ENCODE measurements at places on chromosomes 11 and 22. TPM values are rescaled to one million over a fixed set of nuclear protein-coding genes. Genes with fewer than 3 reads are reported as not detected.
A peak's percentile ranks its signal among the peaks of the same experiment; 100 is the strongest.

Gene FUT4
- total RNA-seq: 0.34 TPM

- no peak overlapping the region for H3K27ac ChIP-seq
- H3K36me3 ChIP-seq: no peaks in the 10 kb centered on the region
- no peaks in the 10 kb centered on the region for H3K27me3 ChIP-seq
- H3K4me1 ChIP-seq: no peaks in the 10 kb centered on the region
- DNase-seq: no peak
Measured at GRCh38 chr11:70712471-70712870, 314.1 kb downstream of the CTTN start.

Gene OR52A1
- total RNA-seq: not detected

Gene PRG3
- total RNA-seq: not detected

DNA sequence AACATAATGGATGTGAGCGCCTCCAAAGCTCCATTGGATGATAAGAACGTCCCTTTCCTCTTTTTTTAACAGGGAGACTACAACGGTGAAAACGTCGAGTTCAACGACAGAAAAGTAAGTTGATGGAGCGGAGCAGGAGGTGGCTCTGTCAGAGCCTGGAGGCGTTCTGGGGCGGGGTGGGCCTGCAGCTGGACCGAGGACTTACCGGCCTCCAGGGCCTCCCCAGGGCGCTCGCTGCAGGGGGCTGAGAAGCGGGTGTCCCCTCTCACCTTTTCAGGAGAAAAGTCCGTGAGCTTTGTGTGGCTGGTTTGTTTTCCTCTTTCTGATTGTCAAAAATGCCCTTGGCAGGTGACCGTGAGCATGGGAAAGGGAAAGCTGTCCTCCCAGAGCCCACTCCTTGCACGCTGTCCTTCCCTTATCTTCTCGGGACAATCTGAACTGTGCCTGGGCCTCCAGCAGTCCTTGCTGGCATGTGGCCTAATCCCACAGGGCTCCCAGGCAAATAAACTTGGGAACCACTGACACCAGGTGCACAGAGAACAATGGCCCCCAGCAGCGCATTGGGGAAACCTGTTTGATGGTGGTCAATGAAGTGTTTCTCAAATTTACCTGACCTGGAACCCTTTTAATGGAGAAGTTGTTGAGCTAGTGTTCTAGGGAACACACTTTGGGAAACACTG is 38.4 kb downstream of the ANO1 start:
- H3K4me3 ChIP-seq: no peak overlapping the region
- no peaks in the 10 kb centered on the region for H3K27me3 ChIP-seq
- H3K4me1 ChIP-seq: peaks cover 2% of the 10 kb centered on the region
- H3K36me3 ChIP-seq: no peaks in the 10 kb centered on the region
- DNase-seq: no peak

Gene RASD2
- not detected for total RNA-seq

DNA sequence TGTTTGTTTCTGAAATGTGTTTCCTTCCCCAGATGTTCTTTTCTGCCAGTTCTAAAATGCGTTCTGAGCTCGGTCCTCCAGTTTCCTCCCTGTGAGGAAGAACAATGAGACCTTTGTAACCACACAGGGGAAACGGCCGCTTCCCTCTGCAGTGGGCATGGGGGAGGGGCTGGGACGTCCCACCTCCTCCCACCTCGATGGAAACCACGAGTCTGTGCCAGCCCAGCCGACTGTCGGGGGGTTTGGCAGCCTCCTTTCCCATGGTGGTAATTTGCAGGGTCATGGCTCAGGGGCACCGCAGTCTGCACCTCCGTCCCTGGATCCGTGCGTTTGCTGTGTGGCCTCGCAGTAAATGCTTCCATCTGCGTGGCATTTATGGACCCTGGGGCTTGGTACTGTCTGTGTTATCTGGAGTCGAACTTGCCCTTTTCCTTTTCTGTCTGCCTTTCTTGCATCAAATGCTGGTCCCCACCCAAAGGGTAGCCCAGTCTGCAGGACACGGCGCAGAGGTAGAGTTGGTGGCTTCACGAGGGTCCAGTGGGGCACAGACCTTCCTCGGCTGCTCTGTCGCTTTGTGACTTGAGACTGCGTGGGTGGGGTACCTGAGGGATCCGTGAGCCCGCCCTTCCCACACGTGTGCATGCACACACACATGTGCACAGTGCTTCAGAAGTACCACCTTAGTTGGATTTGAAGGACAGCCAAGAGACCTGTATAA is 16.1 kb downstream of the LRP5 start:
- no peak for DNase-seq
- no peak overlapping the region for H3K27ac ChIP-seq
- no peaks in the 10 kb centered on the region for H3K27me3 ChIP-seq
- no peaks in the 10 kb centered on the region for H3K4me1 ChIP-seq
- no peak overlapping the region for H3K4me3 ChIP-seq

GRCh38 chr22:39250838-39251237 is 6.1 kb upstream of the PDGFB start:
- no peaks in the 10 kb centered on the region for H3K36me3 ChIP-seq
- no peak overlapping the region for H3K4me3 ChIP-seq
- no peak overlapping the region for H3K27ac ChIP-seq
- DNase-seq: no peak
- no peaks in the 10 kb centered on the region for H3K4me1 ChIP-seq

- no peak for DNase-seq
- H3K27ac ChIP-seq: no peak overlapping the region
- no peaks in the 10 kb centered on the region for H3K36me3 ChIP-seq
- H3K4me3 ChIP-seq: no peak overlapping the region
- H3K27me3 ChIP-seq: no peaks in the 10 kb centered on the region
- H3K4me1 ChIP-seq: no peaks in the 10 kb centered on the region
Measured at GRCh38 chr11:120462825-120463224, 48.7 kb upstream of the GRIK4 start.

- no peaks in the 10 kb centered on the region for H3K4me1 ChIP-seq
- no peaks in the 10 kb centered on the region for H3K36me3 ChIP-seq
- H3K27me3 ChIP-seq: no peaks in the 10 kb centered on the region
- no peak overlapping the region for H3K4me3 ChIP-seq
- no peak overlapping the region for H3K27ac ChIP-seq
Measured at GRCh38 chr11:68282141-68282860, 10.5 kb upstream of the C11orf24 start.

DNA sequence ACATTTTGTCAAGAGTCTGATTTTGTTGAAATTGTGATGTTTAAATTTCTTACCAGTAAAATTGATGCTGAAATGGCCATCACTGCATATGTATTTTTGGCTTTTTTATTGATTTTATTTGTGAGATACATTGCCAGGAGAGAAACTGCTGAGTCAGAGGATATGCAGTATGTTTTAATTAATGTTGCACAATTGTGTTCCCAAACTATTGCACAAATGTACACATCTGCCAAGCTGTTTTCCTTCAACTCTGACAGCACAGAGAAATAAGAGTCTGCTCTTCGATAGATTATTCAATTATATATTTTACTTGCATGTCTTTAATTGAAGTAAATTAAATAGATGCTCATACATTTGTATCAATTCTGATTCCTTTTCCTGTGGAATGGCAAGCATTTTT is 640.2 kb upstream of the LUZP2 start:
- no peak for DNase-seq
- H3K36me3 ChIP-seq: no peaks in the 10 kb centered on the region
- H3K4me1 ChIP-seq: no peaks in the 10 kb centered on the region
- no peaks in the 10 kb centered on the region for H3K27me3 ChIP-seq

DNA sequence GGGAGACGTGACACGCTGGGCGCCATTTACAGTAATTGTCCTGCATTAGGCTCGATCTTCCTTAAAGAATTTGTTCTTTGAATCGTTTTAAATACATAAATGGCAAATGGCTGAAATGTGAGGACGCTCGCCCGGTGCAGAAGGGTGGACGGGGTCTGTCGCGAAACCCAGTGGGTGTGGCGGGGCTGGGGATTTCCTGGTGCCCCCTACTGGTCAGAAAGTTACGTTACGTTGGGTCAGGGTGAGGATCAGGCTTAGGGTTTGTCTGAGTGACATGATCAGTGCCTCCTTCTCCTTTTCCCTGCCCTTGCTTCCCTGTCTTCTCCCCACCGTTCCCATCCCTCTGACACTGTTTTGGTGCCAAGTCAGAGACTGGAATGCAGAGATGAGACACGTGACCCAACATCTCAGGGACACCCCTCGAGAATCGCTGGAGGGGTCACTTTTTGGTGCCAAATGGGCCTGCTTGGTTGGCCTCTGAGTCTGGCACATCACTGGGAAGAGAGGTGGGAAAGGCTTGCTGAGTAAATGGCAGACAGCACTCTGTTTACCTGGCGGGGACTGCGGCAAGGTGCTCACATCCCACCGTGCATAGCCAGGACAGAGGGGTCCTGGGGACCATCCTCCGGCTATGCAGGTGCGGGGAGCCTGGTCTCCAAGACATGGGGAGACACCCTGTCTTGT is 1107.6 kb downstream of the BRD1 start:
- H3K36me3 ChIP-seq: no peaks in the 10 kb centered on the region
- no peak overlapping the region for H3K4me3 ChIP-seq
- H3K27ac ChIP-seq: no peak overlapping the region
- DNase-seq: peak; percentile 61

Gene NOX4
- not detected for total RNA-seq

GRCh38 chr22:47944941-47945340 is 1182.5 kb downstream of the TBC1D22A start:
- no peak overlapping the region for H3K27ac ChIP-seq
- no peaks in the 10 kb centered on the region for H3K4me1 ChIP-seq
- H3K27me3 ChIP-seq: 0 out of 2 replicates have a peak, but pooled peaks cover 3% of the 10 kb centered on the region
- DNase-seq: no peak
- H3K36me3 ChIP-seq: no peaks in the 10 kb centered on the region
- no peak overlapping the region for H3K4me3 ChIP-seq

Gene CCDC34
- 11.7 TPM for total RNA-seq

GRCh38 chr11:16902781-16903378 is 111.3 kb downstream of the PLEKHA7 start:
- peaks cover 17% of the 10 kb centered on the region for H3K4me1 ChIP-seq
- no peaks in the 10 kb centered on the region for H3K36me3 ChIP-seq
- H3K27me3 ChIP-seq: no peaks in the 10 kb centered on the region
- DNase-seq: peak; percentile 47
- no peak overlapping the region for H3K27ac ChIP-seq

DNA sequence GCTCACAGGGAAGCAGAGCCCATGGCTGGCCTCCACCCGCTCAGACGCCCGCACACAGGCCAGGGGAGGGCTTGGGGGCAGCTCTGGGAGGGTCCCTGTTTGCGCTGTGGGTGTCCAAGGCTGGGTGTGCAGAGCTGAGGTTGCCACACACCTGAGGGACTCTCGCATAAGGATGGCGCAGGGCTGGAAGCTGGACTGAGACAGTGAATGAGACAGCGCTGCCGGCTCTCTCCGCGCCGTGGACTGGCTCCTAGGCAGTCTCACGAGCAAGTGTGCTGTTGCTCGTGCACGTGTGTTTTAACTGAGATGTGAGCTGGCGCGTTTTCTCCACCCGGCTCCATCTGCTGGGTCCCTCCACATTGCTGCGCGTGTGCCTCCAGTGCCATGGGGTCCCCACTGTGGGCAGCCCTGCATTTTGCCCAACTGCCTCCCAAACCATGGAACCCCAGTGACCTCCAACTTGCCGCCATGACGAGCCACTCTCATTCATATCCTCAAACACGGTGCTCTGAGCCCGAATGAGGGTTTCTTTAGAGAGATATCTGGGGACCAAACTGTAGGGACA is 4.2 kb upstream of the BID start:
- H3K27ac ChIP-seq: no peak overlapping the region
- peak overlapping the region; percentile 85 for H3K4me3 ChIP-seq
- H3K4me1 ChIP-seq: peaks cover 40% of the 10 kb centered on the region
- no peaks in the 10 kb centered on the region for H3K36me3 ChIP-seq

DNA sequence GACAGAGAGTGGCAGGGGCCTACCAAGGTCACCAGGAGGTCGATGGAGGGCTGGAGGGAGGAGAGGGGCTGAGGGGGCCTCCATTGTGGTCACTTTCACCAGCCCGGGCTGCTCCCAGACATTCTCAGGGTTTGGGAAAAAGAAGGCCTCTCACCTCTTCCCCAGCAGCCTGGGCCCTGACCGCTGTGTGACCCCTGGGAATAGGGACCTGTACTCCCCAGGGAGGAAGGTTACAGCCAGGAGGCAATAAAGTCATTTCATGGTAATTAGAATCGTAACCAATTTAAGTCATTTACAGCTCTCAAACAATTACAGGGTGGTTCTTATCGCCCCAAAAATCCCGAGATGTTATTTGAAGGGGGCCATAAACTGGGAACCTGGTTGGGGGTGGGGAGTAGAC is 37.8 kb downstream of the ISX start:
- DNase-seq: no peak
- peak overlapping the region; percentile 68 for H3K27ac ChIP-seq
- no peaks in the 10 kb centered on the region for H3K27me3 ChIP-seq
- H3K4me3 ChIP-seq: no peak overlapping the region
- no peaks in the 10 kb centered on the region for H3K36me3 ChIP-seq

Gene LZTR1
- total RNA-seq: 48.8 TPM

GRCh38 chr11:73804712-73805111 is 17.0 kb downstream of the MRPL48 start:
- no peak for DNase-seq
- no peaks in the 10 kb centered on the region for H3K36me3 ChIP-seq
- no peaks in the 10 kb centered on the region for H3K4me1 ChIP-seq
- H3K27me3 ChIP-seq: no peaks in the 10 kb centered on the region
- no peak overlapping the region for H3K4me3 ChIP-seq
- no peak overlapping the region for H3K27ac ChIP-seq
